ENCODE measurements at places on chromosomes 12 and 14.

- DNase-seq: no peak
Observed at GRCh38 chr12:88716240-88716639, 136.0 kb upstream of the KITLG start.

DNA sequence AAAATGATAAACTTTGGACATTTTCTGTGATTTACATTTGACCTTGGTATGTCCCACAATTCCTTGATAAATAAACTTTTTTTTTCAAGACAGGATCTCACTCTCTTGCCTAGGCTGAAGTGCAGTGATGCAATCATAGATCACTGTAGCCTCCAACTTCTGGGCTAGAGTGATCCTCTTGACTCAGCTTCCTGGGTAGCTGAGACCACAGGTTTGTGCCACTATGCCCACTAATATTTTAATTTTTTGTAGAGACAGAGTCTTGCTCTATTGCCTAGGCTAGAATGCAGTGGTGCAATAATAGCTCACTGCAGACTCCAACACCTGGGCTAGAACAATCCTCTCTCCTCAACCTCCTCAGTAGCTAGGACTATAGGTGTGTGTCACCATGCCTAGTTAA, 79.1 kb upstream of the PTGDR start:
- no peak for DNase-seq

DNA sequence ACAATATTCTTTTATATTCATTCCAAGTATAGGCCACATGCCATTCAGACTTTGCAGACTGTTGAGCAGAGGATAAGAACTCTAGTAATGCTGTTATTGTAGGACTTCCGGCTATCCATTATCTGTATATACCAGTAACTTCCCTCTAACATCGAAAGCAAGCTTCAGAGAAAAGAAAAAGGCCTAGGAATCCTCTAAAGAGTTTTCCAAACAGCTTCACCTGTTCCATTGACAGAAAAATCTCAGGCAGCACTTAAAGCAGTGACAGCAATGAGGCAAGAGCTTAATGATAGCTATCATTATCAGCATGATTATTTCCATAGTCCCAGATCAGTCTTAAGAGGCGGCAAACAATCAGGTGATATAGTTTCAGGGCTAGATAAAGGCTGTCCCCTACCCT, 1.8 kb downstream of the CPNE8 start:
- DNase-seq: no peak

GRCh38 chr12:552466-552865, 92.7 kb downstream of the B4GALNT3 start:
- DNase-seq: no peak

All from activated CD4-positive, alpha-beta T cell treated with anti-CD3 and anti-CD28 coated beads, Interleukin-2, amount 10 ng/mL, durations not matched to agents 7 days and 5 days (primary cell).